Astrocyte of the spinal cord (primary cell): ENCODE measurements at places on chromosomes 1 and 21.

- no peak for DNase-seq
Measured at GRCh38 chr21:18477043-18477442, 73.5 kb upstream of the TMPRSS15 start.

GRCh38 chr1:167996266-167996665, 59.4 kb upstream of the MPC2 start:
- no peak for DNase-seq

GRCh38 chr1:8598060-8598724, 219.2 kb downstream of the RERE start:
- peak; percentile 46 for DNase-seq

GRCh38 chr1:231487910-231488309, 40.6 kb upstream of the TSNAX start:
- DNase-seq, result no peak

GRCh38 chr1:61092642-61093041, 10.3 kb downstream of the NFIA start:
- DNase-seq, result no peak

- no peak for DNase-seq
Measured at GRCh38 chr1:164596172-164596571, 37.2 kb downstream of the PBX1 start.

- no peak for DNase-seq
Measured at GRCh38 chr1:55825461-55825860, 610.3 kb upstream of the USP24 start.

DNA sequence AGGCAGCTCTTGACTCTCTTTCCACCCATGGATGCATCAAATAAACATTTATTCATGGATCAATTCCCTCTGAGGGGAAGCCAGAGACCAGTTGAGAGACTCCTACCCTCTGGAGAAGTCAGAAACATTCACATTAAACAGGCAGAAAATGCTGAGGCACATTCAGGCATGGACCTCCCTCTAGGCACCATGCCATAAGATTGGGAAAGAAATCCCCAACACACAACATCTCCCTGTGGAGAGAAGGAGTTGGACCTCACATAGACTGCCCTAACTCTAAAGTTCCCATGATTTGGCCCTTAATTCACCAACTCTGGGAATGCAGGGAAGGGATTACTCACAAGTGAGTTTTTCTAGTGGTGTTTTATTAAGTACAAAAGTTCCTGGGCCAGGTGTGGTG, 415.3 kb upstream of the C1orf87 start:
- no peak for DNase-seq

DNA sequence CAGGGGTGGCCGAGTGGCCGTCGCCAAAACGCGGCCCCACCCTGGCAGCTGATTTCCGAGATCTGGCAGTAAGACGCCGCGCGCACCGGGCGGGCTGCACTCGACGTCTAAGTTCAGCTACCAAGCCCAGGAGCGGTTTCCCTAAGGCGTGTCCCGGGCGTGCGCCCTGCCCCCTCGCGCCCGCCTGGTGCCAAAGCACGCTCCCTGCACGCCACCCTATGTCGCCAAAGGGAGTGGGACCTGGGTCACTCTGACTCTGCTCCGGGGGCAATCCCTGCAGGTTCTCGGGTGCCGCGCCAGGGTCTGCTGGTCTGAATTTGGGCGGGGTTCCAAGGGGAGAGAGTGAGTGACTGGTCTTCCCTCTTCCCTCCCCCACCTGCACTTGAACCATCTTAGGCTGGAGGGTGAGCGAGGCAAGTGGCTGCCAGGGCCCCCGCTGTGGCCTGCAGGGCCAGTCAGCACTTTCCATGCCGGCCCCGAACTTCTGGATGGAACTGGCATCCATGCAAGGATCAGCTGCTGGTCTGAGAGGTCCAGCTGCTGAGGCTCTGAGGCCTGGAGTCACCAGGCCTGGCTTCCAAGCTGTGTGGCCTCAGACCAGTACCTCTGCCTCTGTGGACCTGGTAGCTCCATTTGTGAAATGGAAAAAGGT, at the start of gene LRRC38:
LRRC38 (minus strand) TSS at position 109 of the 652 bp plus-strand sequence. CDS start 410 bp downstream, outside the sequence.
- DNase-seq, result no peak

DNA sequence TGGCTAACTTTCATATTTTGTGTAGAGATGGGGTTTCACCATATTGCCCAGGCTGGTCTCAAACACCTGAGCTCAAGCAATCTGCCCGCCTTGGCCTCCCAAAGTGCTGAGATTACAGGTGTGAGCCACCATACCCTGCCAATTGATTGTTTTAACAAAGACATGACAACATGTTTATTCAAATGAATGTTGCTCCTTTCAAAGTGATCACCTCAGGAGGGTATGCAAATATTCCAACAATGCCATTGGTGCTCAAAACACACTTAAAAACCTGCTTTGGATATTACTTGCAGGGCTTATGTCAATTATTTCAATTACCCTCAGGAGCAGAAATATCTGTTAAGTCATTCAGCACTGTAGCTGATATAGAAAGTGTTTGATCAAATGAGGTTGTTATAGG, 7.9 kb downstream of the LAX1 start:
- DNase-seq, result no peak

- DNase-seq, result peak; percentile 2
Measured at GRCh38 chr1:118304722-118305359, 119.8 kb upstream of the SPAG17 start.

DNA sequence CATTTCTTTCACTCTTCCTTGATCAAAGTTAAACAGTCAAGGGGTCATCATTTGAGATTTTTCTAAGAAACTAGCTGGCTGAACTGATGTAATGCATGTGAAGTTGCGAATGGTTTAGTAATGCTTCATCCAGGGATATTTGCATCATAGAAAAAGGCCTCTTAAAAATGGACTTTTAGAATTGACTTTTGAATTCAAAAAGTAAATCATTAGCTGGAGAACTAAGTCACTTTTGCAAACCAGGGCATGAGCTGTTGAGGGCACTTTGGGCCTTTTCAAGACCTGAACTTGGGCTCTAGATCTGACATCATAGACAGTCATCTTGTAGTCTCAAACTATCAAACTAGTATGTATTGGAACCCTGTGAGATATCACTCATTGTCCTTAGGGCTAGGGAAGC, 85.0 kb downstream of the GRIK1 start:
- no peak for DNase-seq

DNA sequence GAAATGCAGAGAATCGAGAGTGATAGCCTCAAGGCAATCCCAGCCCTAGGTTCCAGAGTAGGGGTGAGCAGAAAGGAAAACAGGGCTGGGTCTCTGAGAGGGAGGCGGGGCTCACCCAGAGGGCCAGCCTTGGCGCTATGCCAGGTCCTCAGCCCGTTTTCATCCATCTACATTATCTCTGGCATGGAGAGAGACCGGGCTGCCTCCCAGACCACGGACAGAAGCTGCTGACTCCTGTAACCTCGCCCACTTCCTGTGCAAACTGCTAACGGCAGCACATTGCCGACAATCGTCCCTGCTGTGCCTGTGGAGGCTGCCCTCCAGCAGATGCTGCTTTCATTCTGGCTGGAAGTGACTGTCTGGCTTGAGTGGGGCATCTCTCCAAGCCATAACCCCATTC, 569.1 kb downstream of the NPHP4 start:
- no peak for DNase-seq

DNA sequence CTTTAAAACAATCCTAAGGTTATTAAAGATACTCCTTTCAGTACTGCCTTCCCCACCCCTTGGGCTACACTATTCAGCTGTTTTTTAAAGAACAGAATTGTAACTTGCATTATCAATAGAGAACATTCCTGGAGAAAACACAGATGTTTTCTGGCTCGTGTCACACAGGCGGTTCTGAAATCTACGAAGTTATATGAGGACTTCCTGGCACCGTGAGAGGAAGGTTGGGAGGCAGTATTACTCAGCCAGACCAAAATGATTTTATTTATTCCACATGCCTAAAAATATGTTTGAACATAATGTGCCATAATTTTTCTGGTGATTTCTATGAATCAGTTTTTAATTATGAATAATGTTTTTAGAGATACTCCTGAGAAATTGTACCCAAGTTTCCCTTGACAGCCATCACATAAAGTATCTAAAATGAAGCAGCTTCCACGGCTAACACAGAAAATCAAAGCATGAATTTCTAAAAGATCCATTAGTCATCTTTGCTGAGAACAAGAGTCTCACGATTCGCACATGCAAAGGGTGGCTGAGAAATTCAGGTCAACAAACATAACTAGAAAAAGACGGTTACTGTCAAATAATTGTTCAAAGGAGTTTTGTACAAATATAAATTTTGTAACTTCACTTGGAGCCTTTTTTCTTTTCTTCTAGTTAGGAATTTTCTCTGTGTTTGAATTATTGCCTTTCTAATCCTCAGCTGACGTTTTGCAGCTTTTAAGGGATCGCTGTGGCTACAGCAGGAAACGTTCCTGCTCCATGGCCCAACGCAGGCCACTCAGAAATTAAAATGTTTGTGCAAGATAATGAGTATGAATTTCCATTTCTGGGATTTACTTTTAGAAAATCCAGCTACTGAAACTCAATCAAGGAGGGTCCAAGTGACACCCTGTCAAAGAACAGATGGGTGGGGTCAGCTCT, 8.0 kb upstream of the SIM2 start:
- no peak for DNase-seq

GRCh38 chr1:155717041-155717440, 28.1 kb downstream of the DAP3 start:
- no peak for DNase-seq

GRCh38 chr1:213244664-213245091, 193.6 kb downstream of the RPS6KC1 start:
- peak; percentile 57 for DNase-seq

DNA sequence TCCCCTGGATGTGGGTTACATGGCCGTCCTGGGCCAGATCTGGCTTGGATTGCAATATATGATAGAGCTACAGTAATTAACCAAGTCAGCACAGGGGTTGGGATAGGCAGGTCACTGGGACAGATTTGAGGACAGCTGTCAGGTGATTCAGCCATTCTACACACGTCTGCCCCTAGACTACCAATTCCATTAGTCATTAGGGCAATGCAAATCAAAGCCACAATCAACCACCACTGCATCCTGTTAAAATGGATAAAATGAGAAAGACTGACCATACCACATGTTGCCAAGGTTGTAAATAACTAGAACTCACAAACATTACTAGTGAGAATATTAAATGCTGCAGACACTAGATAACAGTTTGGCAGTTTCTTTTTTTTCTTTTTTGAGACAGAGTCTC, 16.0 kb downstream of the C21orf58 start:
- peak; percentile 64 for DNase-seq

DNA sequence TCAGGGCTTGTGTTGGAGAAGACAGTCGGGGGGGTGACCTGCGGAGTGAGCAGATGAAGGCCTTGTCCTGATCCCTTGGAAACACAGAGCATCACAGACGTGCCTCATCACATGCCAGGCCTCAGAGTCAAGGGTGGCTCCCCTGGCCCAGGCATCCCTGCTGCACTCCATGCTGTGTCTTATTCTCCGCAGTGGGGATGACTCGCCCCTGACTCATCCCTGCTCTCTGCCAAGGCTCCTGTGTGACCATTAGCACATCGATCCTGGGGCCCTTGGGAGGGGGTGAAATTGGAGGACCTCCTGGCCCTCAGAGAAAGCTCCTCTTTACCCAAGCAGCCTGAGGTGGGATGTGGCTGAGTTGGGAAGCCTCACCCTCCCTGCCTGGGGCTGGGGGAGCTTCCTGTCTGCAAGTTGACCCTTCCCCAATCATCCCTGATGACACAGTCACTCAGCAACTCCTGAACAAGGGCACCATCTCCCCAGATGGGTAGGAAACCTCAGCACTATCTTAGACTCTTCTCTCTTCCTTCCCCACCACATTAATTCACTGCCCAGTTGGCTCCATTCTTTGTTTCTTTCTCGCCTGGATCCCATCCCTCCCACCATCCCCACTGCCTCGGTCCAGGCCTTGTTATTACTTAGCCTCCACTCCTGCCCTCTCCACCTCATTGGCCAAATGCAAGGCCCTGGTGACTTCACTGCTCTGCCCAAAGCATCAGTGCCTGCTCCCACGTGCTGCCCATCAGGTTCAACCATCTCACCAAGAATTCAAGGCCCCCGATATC, 74.6 kb downstream of the CAMK2N1 start:
- peak; percentile 94 for DNase-seq

- DNase-seq, result no peak
Measured at GRCh38 chr1:232357416-232357815, 272.5 kb downstream of the SIPA1L2 start.

DNA sequence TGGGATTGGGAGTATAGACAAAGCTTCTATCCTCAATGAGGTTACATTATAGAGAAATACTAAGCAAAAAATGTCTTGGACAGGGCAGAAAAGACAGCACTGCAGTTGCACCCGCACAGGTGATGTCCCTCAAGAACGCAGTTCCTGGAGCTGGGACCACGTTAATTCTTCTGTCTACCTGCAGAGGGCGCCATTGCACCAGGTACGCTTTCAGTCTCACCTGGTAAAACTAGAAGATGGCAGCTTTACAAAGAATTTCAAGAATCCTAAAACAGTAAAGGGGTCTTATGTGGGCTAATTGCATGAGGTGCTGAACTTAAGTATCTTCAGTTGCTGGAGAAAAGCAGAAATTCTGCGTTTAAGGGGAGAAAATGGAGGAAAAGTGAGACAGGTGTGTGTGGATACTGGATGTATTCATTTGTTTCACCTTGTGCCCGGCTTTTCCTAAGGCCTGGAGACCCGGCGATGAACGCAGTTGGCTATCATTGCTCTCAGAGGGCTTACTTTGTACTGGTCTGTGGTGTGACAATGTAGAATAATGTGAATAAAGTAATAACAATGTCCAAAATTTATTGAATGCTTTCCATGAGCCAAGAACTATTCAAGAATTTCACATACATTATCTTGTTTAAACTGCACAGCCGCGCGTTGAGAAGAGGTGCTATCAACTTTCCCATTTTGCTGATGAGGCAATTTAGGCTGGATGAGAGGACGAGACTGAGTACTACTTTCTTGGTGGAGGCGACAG, 276.3 kb upstream of the GREM2 start:
- peak; percentile 2 for DNase-seq

GRCh38 chr1:179094818-179095217, 12.9 kb downstream of the TOR3A start:
- no peak for DNase-seq

DNA sequence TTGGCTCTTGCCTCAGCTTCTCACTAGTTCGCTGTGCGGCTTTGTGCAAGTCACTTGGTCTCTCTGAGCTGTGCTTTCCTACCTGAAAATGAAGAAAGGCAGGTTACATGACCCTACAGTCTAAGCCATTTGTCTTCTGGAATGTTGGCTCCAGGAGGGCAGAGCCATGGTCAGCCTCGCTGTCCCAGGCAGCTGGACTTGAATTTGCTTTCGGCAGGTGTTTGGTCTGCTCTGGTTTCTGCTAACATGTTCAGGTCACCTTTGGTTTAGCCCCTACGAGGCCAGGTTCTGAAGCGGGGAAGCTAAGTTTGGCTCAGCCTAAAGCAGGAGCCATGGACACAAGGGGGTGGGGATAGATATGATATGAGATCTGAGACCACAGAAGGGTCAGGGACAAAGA, 19.1 kb downstream of the LRRC38 start:
- no peak for DNase-seq

GRCh38 chr1:23288201-23288600, 55.9 kb downstream of the HNRNPR start:
- no peak for DNase-seq

DNA sequence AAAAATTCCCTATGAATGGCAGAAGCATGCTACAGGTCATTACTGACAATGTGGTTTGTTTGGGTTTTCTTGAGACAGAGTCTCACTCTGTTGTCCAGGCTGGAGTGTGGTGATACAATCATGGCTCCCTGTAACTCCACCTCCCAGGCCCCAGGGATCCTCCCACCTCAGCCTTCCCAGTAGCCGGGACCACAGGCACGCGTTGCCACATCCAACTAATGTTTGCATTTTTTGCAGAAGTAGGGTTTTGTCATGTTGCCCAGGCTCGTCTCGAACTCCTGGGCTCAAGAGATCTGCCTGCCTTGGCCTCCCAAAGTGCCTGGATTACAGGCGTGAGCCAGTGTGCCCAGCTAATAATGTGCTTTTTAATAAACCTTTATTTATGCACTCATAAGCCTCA, 259.1 kb downstream of the NFIA start:
- DNase-seq, result no peak
